ENCODE measurements at places on chromosomes 4 and X.

GRCh38 chrX:15160558-15161095 lies 109.3 kb downstream of the ASB9 start:
- DNase-seq = no peak

GRCh38 chr4:1351854-1352566 lies 5.0 kb downstream of the UVSSA start:
- peak; percentile 90 for DNase-seq

GRCh38 chrX:21374163-21374993 lies at the start of gene CNKSR2:
Gene CNKSR2 (plus strand): TSS chrX:21374418. CDS start chrX:21374898, 480 bp downstream.
- DNase-seq = peak; percentile 50

DNA sequence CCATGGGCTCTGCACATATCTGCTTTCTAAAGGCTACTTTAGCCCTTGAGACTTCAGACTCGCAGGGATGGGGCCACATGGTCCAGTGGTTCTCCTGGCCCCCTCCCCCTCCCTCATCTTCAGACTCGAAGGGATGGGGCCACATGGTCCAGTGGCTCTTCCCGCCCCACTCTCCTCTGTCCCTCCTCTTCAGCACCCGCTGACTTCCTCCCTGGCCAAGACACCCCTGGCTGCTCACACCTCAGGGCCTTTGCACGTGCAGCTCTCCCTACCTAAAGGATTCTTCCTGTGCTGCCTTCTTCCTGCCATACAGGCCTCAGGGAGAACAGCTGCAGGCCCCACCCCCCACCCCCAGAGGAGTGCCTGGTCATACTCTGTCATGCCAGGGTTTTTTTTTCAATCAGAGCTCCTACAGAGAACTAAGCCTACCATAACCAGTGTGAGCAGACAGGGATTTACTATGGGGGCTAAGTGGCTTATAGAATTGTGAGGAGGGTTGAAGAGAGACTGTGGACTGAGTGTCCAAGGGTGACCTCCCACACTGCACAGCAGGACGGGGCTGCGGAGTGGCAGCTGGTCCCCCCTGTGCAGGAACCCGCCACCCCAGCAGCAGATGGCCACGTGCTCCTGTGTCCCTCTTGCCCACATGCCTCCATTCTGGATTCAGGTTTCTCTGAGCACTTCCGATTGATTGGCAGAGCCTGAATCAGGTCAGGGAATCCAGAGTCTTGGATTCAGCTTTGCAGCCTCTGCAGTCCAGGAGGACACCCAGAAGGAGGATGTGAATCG lies 6.1 kb upstream of the SPON2 start:
- no peak for DNase-seq

GRCh38 chr4:180057891-180058671 lies 2185.1 kb upstream of the TENM3 start:
- no peak for DNase-seq

DNA sequence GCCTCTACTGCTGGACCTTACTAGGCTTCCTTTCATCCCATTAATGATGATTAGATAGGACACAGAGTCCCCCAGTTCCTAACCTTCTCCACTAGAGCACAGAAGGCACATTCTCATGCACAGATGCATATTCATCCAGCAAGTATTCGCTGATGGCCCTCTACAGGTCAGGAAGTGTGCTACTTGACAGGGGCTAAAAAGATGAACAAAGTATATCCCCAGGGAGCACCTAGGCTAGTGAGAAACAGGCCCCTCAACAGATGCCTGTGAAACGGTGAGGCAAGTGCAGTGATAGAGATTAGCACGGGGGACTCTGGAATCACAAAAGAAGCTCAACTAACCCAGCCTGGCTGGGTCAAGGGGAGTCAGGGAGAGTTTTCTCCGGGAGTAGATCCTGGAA lies 95.8 kb downstream of the MGST2 start:
- DNase-seq = no peak

GRCh38 chr4:140251571-140251970 lies 97.6 kb upstream of the MAML3 start:
- DNase-seq = no peak

DNA sequence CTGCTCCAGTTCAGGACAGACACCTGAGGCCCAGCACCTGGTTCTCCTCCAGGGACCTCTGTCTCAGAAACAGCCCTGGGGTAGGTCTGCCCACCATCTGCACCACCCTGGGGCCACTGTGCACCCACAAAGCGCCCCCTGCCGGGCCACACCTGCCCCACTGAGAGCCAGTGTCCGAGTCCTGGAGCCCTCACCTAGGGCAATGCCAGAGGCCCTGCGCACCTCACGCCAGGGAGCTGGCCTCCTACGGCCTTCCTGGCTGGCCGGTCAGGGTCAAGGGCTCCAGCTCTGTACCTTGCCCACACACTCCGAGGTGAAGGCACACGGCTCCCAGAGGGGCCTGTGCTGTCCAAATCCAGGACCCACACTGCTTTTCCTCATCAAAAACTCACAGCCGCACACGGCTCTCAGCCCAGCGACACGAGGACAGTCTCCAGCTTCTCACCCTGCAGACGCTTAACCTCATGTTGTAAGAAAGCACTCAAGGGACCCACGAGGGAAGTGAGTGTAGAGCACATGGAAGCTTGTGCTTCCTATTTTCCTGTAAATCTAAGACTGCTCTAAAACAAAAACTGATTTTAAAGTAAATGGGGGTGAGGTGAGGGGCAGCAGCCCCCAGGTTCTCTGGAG lies 5.4 kb downstream of the CTBP1 start:
- no peak for DNase-seq

DNA sequence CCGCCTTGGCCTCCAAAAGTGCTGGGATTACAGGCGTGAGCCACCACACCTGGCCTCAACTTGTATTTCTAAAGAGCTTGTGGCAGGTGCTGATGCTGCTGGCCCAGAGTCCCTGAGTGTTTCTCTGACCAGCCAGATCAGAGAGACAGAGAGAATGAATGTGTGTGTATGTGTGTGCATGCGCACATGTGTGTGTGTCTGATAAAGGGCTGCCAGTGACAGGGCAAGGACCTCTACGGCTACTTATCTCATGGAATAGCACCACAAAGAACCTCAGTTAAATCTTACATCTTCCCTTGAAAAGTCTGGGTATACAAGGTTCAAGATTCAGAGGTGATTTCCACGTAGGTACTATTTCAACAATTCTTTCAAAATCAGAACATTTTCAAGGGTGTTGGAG lies 86.0 kb downstream of the SCD5 start:
- no peak for DNase-seq

DNA sequence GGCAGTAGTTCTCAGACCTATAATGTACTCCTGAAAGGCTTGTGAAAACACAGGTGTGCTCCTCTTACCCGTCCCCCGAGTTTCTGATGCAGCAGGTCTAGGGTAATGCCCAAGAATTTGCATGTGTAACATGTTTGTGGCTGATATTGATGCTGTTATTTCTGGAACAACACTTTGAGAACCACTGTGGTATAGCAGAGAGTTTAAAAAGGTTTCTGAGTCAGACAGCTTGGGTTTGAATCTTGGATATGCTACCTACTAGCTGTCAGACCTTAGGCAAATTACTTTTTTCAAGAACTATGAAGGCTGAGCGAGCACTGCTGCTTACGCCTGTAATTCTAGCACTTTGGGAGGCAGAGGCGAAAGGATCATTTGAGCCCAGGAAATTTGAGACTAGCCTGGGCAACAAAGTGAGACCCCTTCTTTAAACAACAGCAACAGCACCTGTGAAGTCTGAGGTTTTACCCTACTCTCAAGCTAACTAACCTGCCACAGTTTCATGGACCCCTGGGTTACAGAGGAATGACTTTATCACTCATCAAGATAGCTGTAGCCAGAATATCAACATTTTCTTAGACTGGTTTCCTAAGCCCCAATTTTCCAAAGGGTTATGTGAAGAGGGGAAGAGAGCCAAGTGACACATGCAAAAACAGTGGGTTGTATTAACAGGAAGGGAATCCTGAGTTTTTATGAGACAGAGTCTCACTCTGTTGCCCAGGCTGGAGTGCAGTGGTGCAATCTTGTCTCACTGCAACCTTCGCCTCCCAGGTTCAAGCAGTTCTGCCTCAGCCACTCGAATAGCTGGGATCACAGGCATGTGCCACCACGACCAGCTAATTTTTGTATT lies 5.1 kb downstream of the AFF1 start:
- peak; percentile 37 for DNase-seq

- DNase-seq = no peak
Measured at GRCh38 chrX:132094164-132094563, 33.7 kb downstream of the FRMD7 start.

- DNase-seq = no peak
Measured at GRCh38 chrX:95071052-95071451, 1397.0 kb downstream of the FAM133A start.

Measured in activated CD4-positive, alpha-beta T cell treated with anti-CD3 and anti-CD28 coated beads, Interleukin-2, Interleukin-4, amounts not matched to agents 100 ng/mL and 50 ng/mL, durations not matched to agents 16 hours and 8 hours (primary cell).